Fibroblast of mammary gland (primary cell): ENCODE measurements at places on chromosomes 3 and 15.

DNA sequence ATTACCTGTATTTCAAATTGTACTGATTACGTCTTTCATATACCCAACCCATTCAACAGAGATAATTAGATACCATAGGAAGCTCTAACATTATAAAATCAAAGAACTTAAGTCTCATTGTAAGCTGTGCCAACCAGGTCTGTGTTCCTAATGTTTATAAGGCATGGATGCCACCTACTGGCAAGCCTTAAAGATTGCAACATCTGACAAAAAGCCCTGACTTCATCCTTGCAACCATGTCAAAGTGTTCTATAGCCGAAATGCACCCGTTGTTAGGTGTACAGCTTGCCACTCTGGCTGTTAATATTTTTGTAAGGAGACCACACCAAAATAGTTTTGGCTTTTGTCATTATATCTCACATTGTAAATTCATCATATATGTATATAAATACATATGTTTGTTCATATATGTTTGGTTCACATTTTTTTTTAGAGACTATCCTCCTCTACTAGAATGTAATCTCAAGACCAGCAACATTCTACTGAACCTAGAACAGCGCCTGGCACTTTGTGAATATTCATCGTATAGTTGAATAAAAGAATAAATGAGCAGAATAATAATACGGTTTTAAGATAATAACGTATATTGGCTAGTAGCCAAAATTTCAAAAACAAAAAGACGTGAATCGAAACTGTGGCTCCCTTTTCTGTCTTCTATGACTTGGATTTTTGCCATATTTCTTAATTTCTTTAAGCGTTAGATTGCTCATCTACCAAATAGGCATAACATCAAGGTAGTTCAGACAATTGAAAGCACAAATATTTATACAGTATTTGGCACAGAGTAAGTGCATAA is 258.1 kb downstream of the TBL1XR1 start:
- DNase-seq, result peak; percentile 85

- DNase-seq, result no peak
Measured at GRCh38 chr3:69539134-69539533, 153.2 kb upstream of the FRMD4B start.

GRCh38 chr15:50167110-50167509 is 14.9 kb upstream of the SLC27A2 start:
- DNase-seq, result no peak

GRCh38 chr3:170638988-170639387 is 53.1 kb upstream of the SLC7A14 start:
- no peak for DNase-seq

DNA sequence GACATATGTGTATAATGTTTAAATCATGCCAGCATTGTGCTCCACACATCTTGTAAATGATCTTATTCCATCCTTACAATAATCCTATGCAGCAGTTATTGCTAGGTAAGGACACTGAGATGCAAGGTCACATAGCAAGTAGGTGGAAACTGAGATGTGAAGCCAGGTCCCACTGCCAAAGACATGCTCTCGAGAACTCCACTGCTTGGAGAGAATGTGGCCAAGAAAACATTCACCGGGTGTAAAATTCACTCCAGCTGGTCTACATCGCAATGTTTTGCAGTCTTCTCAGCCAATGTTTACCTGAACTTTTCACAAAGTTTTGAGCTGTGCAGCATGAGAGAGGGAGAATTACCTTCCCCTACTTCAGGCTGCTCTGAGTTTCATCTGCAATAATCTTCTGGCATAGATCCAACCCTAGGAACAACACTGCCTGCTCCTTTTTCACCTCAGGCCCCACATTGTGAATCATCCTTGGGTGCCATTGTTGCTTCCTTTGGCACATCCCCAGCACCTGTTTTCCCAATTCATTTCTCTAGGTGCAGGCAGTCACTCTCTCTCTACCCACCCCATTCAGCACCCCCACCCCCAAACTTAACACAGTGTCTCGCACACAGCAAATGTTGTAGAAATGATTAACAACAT is 53.5 kb upstream of the PRTG start:
- peak; percentile 19 for DNase-seq

GRCh38 chr15:57017024-57017423 is 98.6 kb downstream of the TCF12 start:
- peak; percentile 33 for DNase-seq

DNA sequence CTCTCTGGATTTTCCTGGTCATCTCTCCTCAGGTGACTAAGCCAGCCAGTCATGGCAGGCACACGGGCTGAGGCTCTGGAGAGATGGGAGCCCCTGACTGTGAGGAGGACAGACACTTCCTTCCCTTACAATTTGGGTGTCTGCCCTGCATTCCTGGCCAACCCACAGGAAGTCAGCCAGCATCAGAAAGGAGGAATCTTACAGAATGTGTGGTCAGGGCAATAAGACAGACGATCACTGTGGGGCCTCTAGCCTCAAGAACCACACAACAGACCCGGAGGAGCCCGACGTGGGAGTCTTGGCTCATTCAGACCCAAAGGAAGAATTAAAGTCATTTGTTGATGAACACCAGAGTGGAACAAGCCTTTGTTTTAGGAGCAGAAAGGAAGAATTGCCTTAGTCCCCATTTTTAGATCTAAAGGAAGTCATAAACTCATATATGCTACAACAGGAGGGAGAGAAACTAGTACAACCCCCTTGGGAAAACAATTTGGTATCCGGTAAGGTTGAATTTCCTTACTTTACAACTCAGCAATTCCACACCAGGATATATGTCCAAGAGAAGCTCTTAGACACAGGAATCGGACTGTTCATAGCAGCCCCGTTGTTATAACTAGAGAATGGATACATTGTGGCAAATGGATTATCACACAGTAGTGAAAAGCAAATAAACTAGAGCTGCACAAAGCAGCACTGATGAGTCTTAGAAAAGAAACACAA is 62.2 kb downstream of the ABTB1 start:
- DNase-seq, result peak; percentile 92

DNA sequence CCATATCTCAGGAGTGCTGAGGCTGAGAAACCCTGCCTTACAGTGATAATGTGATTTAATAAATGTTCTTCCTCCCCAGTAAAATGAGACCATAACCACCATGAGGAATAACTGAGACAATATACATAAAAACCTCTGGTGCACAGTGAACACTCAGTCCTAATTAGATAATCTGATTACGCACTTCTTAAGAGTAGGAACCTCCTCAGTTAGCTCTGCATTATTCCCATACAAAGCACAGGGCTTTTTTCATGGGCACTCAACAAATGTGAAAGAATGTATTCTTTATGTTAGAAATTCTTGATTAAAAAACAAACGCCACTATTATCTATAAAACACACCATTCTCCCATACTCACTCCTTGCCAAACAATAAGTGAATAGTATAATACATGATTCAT is 97.0 kb downstream of the TNIK start:
- DNase-seq, result no peak
